Activated CD4-positive, alpha-beta memory T cell treated with anti-CD3 and anti-CD28 coated beads for 36 hours (primary cell): ENCODE measurements at places on chromosomes 2 and 18. TPM values are rescaled to one million over a fixed set of nuclear protein-coding genes. Genes with fewer than 3 reads are reported as not detected.

- no peak overlapping the region for H3K27ac ChIP-seq
- no peaks in the 10 kb centered on the region for H3K4me1 ChIP-seq
- peaks cover 1% of the 10 kb centered on the region for H3K27me3 ChIP-seq
- H3K4me3 ChIP-seq = no peak overlapping the region
Observed at GRCh38 chr2:54482715-54483114, 26.6 kb downstream of the SPTBN1 start.

- H3K36me3 ChIP-seq = no peaks in the 10 kb centered on the region
- peaks cover 6% of the 10 kb centered on the region for H3K4me1 ChIP-seq
Observed at GRCh38 chr2:199739413-199740110, 111.4 kb downstream of the FTCDNL1 start.

GRCh38 chr2:170202437-170202836 lies 24.5 kb downstream of the MYO3B start:
- H3K36me3 ChIP-seq = no peaks in the 10 kb centered on the region
- no peak for DNase-seq
- H3K27me3 ChIP-seq = peaks cover 8% of the 10 kb centered on the region
- H3K4me3 ChIP-seq = no peak overlapping the region

Gene IKZF2
- 8.1 TPM for total RNA-seq

Gene PGAP1
- total RNA-seq = 25.5 TPM
